ENCODE measurements at places on chromosomes 12 and 14.

DNA sequence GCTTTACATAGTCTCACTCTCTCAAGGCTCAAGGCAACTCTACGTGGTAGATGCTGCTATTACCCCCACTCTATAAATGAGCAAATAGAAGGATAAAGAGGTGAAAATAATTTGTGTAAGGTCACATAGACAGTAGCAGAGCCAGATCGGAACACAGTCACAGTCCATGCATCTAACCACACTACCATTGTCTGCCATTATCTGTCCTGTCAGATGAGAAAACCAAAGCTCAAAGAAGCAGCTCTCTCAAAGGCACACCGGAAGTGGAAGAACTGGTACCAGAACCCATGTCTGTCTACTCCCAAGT is 134.4 kb upstream of the NUDT4 start:
- no peak for DNase-seq

GRCh38 chr12:123401753-123402683 is 18.1 kb downstream of the KMT5A start:
- no peak for DNase-seq

- DNase-seq: no peak
Measured at GRCh38 chr12:52790427-52791270, 5.3 kb downstream of the KRT3 start.

DNA sequence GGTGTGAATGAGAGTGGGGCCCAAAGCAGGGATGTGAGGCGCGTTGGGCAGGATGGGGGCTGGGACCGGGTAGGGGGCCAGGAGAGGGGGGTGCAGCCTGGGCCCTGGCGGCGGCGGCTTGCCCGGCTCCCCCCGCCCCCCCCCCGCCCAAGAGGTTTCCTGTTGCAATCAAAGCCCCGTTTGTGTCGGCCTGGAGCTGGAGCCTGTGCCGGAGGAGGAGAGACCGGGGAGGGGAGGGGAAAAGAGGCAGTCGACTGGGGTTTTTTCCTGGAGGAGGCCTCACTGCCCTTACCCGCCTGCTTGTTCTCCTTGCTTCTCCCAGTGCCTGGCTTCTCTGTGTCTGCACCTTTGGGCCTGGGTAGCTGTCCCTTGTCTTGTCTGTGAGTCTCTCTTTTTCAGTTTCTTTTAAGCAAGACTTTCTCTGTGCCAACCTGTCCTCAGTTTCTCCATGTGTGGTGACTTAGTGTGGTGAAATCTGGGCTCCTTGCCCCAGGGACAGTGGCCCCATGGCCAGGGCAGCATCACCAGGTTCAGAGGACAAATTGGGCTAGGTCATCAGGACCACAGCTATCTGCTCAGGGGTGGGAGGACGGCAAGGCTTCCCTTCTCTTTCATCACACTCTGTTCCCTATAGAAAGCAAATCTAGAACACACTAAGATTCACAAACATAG is 8.5 kb downstream of the RARG start:
- no peak for DNase-seq

GRCh38 chr12:89529738-89530137 is 3.9 kb upstream of the POC1B start:
- DNase-seq: peak; percentile 60

DNA sequence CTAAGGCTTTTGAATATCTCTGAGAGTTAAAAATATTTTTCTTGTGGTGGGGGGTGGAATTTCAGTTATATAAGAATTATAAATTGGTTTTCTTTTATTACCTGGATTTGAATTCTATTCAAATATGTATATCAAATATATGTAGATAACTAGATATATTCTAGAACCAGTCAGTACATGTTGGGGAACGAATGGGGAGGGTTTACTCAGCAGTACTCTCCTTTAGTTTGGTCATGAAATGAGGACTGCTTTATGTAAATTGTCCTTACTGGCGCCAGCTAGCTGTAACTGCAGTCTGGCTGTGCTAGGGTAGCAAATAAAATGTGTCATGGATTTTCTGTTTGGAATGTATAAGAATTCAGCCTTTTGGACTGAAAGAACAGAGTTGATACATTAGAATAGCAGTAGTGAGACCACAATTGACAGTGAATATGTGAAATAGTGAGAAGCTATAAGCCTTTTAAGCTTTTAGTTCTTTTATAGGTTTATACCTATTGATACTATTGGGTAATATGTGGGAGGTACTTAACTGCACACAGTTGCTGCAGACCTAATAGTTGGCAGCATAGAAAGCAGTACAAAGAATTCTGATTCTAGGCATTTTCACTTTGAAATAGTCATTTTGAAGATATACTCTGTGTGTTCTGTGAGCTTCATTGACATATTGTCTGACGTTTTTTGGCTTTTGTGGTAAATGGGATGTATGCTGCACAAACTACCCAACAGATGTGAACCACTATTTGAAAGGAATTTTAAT is 29.0 kb downstream of the ATF7IP start:
- peak; percentile 47 for DNase-seq

- DNase-seq: no peak
Measured at GRCh38 chr14:88351966-88352691, 29.1 kb upstream of the KCNK10 start.

GRCh38 chr12:120209851-120210250 is 8.9 kb upstream of the RPLP0 start:
- no peak for DNase-seq

- DNase-seq: no peak
Measured at GRCh38 chr12:80567401-80567800, 123.4 kb downstream of the PTPRQ start.

- DNase-seq: no peak
Measured at GRCh38 chr12:9605483-9605882, 2.2 kb downstream of the KLRB1 start.

DNA sequence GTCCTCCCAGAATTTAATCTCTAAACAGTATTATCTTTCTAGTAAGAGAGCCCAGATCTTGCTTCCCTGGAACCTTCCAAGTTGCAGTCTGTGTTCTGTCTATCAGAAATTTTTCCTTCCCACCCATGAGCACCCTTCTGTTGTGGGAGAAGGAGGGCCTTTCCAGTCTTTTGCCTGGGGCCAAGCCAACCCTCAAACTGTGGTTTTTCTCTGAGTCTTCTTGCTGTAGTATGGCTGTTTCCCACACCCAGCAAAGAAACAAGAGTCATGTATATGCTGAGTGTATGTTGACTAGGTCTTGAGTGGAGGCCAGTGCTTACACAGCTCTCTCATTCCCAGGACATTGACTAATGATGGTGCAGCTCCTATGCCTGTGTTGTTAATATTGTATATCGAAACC is 104.5 kb downstream of the TGFB3 start:
- no peak for DNase-seq

DNA sequence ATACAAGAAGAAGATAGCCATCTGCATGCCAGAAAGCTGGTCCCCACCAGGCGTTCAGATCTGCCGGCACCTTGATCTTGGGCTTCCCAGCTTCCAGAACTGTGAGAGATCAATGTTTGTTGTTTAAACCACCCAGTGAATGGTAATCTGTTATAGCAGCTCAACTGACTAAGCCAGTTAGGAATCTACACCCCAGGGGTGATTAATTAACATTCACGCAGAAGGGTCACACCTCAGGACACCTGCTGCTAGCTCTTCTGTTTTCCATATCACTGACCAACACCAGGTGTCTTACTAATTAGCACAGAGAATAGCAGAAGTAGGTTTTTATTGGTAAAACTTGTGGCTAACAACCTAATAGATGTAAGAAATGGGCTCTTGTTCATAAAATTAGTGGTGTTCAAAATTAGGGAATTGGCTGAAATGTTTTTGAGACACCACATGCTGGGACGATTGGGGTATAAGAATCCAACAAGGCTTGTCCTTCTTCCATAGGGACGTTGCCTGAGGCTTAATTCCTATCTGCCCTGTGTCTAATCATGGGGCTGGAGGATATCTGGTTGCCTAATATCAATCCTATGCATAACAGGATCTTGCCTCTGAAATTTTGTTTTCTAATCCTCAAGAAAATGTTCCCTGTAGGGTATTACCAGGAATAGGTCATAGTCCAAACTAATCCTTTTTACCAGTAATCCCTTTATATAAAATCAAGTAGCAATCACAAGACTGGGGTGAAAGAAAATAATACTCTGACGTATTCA is 42.0 kb upstream of the CHST11 start:
- DNase-seq: peak; percentile 35

All from GM10248 (cell line).